ENCODE measurements at places on chromosomes 2 and 18.
A peak's percentile ranks its signal among the peaks of the same experiment; 100 is the strongest.

- no peak for DNase-seq
Measured at GRCh38 chr2:177549171-177549570, 156.6 kb downstream of the AGPS start.

- DNase-seq: no peak
Measured at GRCh38 chr2:70520825-70521224, 32.8 kb downstream of the TGFA start.

DNA sequence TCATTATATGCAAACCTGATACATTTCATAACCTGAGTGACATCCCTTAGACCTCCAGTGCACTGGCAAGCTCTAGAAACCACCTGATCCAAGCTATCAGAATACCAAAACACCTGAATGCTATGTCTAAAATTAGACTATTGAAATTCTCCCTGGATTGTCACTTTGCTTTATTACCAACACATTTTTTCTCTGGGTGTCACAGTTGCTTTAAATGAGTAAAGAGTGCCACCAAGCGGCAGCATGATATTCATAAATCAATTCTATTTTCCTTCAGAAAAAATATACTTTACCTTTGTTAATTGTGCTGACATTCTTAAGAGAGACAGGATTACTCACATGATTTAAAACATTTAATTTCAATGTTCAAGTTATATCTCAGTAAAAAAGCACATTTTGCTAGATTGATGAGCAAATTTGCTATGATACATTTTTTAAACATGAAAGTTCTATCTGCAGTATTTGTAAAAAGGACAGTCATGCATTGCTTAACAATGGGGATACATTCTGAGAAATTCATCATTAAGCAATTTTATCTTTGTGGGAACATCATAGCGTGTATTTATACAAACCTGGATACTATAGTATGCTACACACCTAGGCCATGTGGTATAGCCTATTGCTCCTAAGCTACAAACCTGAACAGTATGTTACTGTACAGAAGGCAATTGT lies 338.4 kb upstream of the SLC39A10 start:
- peak; percentile 34 for DNase-seq

- no peak for DNase-seq
Measured at GRCh38 chr18:13624563-13625237, 101.7 kb downstream of the FAM210A start.

DNA sequence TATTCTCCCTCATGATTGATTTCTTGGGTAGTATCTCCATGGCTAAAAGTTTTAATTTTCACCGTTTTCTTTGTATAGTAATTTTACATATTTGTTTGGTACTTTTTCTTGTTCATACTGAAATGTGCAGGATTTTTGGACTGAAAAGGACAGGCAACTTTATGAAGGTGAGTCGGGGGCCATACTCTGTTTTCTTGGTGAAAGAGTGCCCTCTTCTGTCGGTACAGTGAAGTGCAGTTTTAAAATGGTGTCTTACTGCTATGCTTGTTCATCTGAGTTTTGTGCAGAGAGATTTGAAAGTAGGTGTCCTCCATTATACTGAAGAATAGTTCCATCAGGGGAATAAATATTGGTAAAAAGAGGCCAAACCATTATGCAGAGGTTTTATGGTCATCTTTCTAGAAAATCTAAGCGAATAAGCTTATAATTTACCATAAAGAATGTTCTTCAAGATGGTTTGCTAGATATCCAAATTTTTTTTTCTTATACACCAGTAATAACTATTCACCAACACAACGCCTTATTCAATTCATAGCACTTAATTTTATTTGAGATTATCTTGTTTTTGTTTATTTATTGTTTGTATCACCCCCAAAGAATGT lies 8.7 kb upstream of the SERPINB13 start:
- peak; percentile 51 for DNase-seq

GRCh38 chr2:24577481-24577880 lies 86.4 kb downstream of the NCOA1 start:
- no peak for DNase-seq

GRCh38 chr18:63979409-63979920 lies 9.6 kb downstream of the SERPINB8 start:
- peak; percentile 76 for DNase-seq

DNA sequence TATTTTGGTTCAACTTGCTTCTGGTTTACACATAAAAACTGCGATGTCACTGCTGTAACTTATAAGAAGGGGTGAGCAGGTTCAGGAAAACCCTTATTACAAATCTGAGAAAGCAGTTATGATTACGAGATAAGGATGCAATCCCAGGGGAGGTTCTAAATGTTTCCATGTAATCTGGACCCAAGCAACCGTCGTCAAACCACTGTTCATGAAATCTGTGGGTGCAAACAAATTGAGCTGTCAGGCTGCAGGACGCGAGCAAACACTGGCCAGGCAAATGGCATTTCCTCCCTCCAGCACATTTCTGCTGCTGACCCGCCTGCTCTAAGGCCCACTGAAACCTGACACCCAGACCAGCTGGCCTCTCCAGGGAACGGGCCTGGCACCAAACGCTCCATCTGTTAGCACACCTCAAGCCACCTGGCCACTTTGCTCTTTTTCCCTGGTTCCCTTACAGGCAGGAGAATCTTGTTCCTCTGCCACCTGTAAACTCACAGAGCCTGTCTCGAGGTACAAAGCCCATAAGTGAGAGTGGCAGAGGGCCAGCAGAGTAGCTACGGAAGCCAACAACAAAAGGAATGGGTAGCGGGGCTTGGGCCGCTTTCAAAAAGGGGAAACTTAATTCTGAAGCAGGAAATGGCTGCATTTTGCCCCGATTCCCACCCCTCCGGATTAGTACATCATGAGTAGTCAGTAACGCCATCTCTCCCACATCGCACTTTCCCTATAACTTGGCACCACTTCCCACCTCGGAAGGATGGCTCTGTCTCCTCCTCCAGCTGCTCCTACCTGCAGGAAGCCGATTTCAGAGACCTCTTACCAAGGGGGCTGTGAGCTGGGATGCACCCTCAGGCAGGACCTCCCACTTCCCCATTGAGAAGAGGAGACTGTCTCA lies 26.5 kb downstream of the CRACDL start:
- peak; percentile 71 for DNase-seq

DNA sequence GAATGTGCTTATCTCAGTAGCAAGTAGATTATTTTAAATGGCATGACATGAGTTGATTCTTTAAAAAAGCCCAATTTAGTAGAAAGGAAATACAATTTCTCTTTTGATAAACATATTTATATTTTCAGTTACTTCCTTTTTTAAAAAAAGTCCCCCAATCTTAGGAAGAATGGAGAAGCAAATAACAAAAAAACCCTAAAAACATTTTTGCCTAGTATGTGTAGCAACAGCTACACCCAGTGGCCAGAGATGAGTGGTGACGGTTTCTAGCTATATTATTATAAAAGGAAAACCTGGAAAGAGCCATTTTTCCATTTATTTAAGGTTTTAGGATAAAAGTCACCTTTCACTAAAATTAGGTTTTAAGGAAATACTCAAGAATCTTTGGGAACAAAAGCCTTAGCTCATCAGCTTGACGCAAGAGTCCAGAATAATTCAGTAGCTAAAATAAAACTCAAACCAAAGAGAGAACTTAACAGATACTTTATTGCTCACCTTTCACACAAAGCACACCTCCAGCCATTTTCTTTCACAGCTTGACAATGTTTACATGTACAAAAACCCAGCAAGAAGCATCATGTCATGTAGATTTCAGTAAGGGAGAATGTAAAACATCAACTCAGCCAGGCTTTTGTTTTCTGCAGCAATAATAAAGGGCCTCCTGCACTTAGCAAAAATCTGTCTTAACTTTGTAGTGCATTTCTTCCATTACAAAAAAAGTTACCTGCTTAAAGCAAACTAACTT lies 15.7 kb downstream of the FAM98A start:
- DNase-seq: peak; percentile 39

- DNase-seq: peak; percentile 87
Measured at GRCh38 chr2:174662459-174662858, 64.9 kb upstream of the WIPF1 start.

- DNase-seq: no peak
Measured at GRCh38 chr2:121172456-121172855, 112.5 kb downstream of the TFCP2L1 start.

GRCh38 chr18:53544917-53545316 lies 679.6 kb downstream of the MBD2 start:
- no peak for DNase-seq

GRCh38 chr2:102144128-102144527 lies 1.6 kb downstream of the IL1R1 start:
- peak; percentile 24 for DNase-seq

- DNase-seq: peak; percentile 22
Measured at GRCh38 chr18:55088000-55088401, 128.7 kb upstream of the CCDC68 start.

GRCh38 chr2:127423880-127424279 lies 5.7 kb downstream of the PROC start:
- DNase-seq: no peak

- DNase-seq: no peak
Measured at GRCh38 chr2:61485281-61485680, 14.4 kb upstream of the USP34 start.

DNA sequence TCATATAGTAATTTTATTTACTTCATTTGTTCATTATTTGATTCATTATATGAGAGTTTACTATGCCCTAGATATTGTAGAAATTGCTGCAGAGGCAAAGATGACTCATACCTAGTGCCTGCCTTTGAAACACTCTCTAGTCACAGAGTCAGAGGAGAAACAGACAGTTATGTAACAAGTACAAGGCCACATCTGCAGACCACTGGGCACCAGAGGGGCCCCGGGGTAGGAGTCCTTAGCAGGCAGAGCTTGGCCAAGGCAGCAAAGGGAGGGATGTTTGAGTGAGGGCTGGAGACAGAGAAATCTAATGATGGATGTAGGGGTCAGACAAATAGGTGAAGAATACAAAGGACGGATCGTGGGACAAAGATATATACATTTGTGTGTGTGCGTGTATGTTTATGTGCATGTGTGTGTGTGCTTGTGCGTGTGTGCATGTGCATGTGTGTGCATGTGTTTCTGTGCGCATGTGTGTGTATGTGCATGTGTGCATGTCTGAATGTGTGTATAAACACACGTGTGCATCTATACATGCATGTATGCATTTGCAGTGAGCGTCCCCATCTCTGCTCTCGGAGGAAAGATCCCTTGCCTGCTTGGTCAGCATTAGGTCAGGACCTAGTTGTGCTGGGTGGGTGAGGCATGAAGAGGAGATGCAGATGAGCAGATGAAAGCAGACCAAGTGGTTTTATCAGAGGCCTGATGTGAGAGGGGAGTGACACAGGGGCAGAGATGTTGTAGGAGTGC lies 170.6 kb upstream of the MYT1L start:
- no peak for DNase-seq

DNA sequence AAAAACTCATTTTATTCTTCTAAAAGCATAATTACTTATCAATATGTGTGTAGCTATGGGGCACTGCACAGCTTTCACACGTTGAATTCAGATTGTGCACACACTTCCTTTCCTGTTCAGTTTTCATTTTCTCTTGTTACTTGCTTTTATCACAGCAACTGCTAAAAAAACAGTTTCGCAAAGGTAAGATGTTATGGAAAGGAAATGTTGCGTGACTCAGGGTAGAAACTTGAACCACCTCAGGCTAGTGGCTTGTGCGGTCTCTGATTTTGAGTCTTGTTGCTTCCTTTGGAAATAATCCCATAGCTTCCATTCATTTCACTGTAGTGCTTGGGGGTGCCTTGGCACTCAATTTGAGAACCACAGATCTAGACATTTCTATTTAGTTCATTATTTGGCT lies 171.9 kb downstream of the FMNL2 start:
- DNase-seq: no peak

GRCh38 chr2:113851640-113852039 lies 38.2 kb upstream of the ACTR3 start:
- DNase-seq: no peak

- peak; percentile 90 for DNase-seq
Measured at GRCh38 chr2:36663851-36664695, 32.4 kb upstream of the VIT start.

GRCh38 chr2:199461711-199462346 lies 4.1 kb upstream of the SATB2 start:
- DNase-seq: no peak

DNA sequence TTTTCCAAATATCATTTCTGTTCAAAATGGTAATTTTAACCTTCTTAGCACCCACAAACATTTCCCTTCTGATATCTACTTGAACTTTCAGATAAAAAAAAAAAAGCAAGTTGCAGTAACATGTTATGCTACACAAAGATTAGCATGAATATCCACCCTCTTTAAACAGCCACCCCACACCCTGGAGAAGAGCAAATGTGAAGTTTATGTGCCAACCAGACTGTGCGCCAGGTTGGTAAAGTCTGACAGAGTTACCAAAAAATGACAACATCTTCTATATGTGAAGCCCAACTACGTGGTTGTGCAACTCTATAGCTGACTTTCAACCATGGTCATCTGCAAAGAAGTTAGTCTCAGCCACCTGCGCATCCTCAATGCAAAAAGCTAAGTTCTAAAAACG lies 62.6 kb downstream of the BCL11A start:
- DNase-seq: no peak

DNA sequence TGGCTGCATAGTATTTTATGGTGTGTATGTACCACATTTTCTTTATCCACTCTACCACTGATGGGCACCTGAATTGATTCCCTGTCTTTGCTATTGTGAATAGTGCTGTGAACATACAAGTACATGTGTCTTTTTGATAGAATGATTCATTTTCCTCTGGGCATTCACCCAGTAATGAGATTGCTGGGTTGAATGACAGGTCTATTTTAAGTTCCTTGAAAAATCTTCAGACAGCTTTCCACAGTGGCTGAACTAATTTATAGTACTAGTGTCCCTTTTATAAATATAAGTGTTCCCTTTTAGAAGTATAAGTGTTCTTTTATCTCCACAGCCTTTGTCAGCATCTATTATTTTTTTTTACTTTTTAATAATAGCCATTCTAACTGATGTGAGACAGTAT lies 303.9 kb upstream of the EPHA4 start:
- no peak for DNase-seq

DNA sequence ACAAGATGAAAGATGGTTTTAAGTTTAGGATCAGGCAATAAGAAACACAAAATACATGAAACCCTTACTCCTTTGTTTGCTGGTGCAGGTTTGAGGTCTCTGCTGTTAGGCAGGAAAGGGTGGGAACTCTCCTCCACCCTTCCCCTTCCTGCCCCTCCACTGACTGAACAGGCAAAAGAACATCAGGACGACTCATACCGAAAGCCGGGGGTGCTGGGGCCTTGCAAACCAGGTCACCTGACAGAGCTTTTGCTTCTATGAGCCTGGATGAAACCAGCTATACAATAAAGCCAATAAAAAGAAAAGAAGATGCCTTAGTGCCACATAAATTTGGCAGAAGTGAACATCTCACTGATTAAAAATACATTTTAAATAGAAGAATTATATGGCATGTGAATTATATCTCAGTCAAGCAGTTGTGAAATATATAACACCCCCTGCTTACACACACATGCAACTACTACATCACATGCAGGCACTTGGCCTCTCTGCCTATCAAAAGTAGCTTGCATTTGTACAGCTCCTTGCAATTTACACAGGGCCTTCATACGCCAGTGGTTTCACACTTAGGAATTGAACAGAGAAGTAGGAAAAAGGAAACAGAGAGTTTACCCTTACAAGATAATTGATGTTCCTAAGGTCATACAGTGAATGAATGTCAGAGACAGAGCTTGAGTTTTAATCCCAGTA lies 215.1 kb upstream of the TRIB2 start:
- DNase-seq: no peak

All from AG10803 (cell line).